B cell (primary cell): ENCODE measurements at places on chromosomes 2 and 18.

GRCh38 chr18:33839452-33840211 is 261.6 kb downstream of the ASXL3 start:
- DNase-seq: no peak

GRCh38 chr2:25251422-25252273 is 83.3 kb upstream of the POMC start:
- DNase-seq: peak; percentile 66

- no peak for DNase-seq
Measured at GRCh38 chr2:109463236-109463635, 150.5 kb downstream of the SEPTIN10 start.

GRCh38 chr2:215161301-215161829 is 22.9 kb upstream of the ABCA12 start:
- no peak for DNase-seq

- DNase-seq: no peak
Measured at GRCh38 chr2:33812707-33813106, 213.6 kb upstream of the FAM98A start.

GRCh38 chr18:9008709-9009635 is 93.5 kb upstream of the NDUFV2 start:
- no peak for DNase-seq

DNA sequence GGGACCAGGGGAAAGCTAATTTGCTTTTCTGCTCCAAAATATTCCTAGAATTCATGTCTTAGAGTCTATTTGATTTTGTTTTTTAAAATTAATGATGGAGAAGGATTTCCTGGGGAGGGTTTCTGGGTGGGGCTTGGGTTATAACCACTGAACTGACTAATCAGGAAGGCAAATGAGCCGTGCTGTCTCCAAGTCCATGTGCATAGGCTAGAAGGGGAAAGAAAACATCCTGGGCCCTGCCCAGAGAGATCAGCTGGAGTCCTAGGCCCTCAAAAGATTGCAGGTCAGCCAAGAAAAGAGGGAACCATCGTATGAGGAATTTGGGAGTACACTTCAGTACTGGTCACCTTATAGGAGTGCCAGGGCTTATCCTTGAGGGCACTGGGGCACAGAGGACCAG is 480.2 kb upstream of the CELF4 start:
- no peak for DNase-seq

DNA sequence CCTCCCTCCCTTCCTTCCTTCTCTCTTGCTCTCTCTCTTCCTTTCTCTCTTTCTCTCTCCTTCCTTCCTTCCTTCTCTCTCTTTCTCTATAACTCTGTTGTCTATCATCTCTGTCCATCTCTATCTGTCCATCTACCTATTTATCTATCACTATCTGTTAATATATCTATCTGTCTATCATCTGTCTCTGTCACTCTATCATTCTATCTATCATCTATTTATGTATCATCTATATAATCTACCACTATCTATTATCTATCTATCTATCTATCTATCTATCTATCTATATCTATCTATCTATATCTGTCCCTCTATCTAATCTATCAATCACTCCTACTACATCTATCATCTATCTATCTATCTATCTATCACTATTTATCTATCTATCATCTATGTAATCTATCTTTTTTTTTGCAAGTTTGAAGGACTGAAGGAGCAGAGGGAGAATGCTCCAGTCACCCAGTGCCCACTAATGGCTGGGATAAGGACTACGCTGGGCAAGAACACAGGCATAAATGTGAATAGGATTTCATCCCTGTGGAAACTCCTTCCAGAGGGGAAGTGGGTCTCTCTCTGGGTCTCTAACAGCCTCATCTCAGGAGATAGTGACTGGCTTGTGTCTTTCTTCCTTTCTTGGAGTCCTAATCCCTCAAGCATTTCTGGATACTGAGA is 427.0 kb downstream of the LPIN1 start:
- no peak for DNase-seq

DNA sequence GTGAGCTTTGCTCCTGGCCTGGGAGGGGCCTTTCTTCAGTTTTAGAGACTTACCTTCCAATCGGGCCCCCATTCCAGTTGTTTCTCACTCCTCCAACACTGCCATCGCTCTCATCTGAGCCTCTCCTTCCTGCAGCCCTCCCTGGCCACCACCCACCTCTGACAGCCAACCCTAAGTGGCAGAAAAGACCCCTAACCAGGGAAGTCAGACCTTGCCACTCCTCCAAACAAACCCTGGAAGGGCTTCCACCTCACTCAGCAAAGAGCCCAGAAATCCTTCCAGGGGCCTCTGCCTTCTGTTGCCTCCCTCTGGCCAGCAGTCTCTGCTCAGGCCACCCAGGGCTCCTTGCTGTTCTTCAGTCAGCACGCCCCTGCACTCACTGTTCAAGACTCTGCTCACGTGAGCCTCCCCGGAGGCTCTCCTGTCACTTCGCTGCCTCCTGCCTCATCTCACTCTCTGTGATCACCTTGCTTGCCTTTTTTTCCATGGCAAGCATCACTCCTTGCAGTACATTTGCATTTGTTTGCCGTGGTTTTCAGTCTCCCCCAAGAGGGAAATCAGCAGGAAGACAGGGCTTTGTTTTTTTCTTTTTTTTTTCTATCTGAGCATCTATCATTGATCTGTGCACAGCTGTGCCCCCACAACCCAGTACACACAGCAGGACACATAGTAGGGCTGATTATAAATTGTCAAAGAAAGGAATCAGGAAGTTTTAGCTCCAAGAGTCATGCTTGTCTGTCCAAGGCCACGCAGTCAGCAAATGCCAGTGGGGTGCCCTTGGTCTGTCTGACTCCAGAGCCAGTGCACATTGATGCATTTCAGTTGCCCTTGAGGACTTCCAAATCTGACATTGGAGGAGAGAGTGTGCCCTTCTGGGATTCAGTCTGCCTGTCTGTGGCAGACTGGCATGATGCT is 83.9 kb downstream of the INHBB start:
- DNase-seq: no peak
